ENCODE measurements at places on chromosomes 3 and 15.

DNA sequence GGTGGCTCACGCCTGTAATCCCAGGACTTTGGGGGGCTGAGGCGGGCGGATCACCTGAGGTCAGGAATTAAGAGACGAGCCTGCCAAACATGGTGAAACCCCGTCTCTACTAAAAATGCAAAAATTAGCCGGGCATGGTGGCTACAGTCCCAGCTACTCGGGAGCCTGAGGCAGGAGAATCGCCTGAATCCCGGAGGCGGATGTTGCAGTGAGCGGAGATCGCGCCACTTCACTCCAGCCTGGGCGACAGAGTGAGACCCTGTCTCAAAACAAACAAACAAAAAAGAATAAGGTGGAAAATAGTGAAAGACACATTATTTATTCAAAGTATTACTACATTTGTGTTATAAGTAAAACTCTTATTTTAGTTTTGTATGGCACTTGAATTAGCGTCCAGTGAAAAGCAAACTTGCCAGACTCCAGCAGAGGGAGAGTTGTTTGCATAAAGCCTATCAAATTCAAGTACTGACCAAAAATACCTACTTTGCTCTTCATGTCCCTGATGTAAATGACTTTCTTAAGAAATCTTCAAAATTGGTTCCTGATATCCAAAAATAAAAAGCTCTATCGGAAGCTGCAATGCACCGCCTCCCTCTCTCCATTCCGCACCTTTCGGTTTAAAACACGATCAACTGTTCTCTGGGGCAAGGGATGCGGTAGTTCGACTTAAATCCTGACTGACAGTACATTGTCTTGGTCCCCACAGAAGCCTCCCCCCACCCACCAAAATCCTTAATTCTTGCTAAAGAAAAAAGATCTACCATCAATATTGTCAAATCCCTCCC lies 1.2 kb downstream of the TRPM7 start:
- no peak for DNase-seq

- DNase-seq = no peak
Observed at GRCh38 chr3:110519071-110519470, 552.5 kb upstream of the NECTIN3 start.

- DNase-seq = no peak
Observed at GRCh38 chr3:86800116-86800515, 190.8 kb downstream of the VGLL3 start.

- DNase-seq = no peak
Observed at GRCh38 chr3:51943451-51944391, 1.6 kb downstream of the PARP3 start.

All from stimulated activated CD8-positive, alpha-beta memory T cell treated with anti-CD3 and anti-CD28 coated beads, Interleukin-4, amount 100 ng/mL, for 1 hour (primary cell).